CD4-positive, alpha-beta T cell treated with Interleukin-6 at 100 ng/mL for 8 hours (primary cell): ENCODE measurements at places on chromosomes 3 and 15.

DNA sequence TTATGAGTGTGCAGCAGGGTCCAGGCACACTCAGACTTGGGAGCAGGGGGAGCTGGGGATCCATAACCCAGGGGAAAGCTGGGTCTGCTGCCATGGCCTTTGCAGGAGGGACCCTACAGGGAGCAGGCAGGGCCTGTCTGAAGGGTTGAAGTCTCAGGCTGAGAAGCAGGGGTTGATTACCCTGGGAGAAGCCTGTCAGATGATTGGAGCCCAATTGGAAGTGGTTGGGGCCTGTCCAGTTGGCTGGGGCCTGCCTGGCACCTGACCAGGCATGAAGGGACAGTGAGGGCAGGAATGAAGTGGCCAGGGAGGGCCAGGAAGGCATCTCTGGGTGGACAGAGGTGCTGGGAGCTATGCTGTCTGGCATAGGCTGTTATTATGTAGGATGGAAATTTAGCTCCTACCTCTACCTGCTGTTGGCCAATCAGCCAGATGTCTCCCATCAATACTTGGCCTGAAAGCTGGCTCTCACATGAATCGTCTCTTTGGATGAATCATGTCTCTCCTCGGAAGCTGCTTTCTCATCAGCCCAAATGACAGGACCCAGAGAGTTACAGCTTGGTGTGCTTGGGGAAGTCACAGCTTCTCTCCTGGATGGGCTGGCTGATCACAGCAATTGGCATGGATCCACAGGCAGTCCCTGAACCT is 27.4 kb upstream of the SLCO2A1 start:
- DNase-seq: no peak

- DNase-seq: no peak
These were observed 65.6 kb downstream of the COL6A6 start for GRCh38 chr3:130582457-130583153.

GRCh38 chr3:65436580-65436979 is 602.1 kb downstream of the MAGI1 start:
- no peak for DNase-seq

- DNase-seq: no peak
These were observed 352.0 kb upstream of the COL8A1 start for GRCh38 chr3:99286266-99286845.

DNA sequence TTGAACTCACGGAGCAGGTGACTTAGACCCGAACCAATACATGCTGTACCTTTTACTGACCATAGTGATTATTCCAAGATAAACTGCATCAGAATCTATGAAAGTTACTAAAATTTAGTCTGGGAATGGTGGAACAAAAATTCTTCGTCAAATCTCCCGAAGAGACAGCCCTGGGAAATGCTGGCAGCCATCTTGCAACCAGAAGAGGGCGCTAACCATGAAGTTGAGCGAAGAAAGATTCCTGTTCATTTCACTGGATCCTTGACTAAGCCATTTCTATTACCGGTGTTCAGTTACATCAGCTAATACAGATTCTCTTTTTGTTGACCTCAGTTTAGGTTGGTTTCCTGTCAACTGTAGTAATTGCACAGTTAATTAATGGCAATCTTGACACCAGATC is 199.6 kb downstream of the SLC9A9 start:
- no peak for DNase-seq

DNA sequence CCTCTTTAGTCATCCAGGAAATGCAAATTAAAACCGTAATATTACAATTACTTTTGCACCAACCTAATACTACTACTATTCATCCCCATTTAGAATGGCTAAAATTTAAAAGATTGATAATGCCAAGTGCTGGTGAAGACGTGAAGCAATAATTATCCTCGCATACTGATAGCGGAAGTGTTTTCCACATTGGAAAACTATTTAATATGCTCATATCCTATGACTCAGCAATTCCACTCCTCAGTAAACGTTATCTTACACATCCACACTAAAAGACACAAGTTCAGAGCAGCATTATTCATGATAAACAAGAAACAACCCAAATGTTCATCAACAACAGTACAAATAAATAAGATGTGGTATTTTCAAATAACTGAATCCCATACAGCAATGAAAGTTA is 70.6 kb downstream of the VPS13C start:
- no peak for DNase-seq

- no peak for DNase-seq
These were observed 46.6 kb downstream of the DPP8 start for GRCh38 chr15:65470866-65471265.

GRCh38 chr3:128380295-128380694 is 86.4 kb downstream of the DNAJB8 start:
- DNase-seq: no peak

DNA sequence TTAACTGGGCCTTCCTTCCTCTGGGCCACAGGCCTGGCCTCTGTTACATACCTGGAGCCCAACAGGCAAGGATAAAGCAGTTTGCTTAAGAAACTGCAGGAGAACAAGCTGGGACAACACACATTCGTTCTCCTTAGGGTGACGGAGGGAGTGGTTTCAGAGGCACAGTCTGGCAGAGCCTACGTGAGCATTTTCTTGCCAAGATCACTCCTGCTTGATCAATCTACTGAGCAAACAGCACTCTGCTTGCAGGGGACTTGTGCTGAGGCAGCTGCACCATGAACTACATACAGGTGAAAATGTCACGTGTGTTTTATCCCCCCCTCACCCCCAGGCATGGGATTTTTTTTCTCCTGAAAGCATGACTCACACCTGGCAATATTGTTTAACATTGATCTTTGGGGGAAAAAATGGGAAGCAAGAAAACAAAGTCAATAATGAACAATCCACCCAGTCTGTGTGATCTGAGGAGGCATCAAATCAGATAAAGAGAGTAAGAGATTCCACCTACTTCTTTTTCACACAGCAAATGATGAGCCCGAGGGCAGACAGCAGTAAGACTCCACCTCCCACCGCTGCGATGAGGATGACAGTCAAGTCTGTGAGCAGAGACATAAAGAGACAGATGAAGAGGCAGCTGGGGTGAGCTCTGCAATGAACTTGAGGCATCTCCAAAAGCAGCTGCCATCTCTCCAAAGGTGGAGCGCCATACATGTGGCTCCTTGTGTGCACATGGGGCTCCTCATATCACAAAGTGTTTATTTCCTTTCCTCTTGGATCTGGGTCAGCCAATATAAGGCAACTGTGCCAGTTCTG is 57.4 kb downstream of the CDCP1 start:
- DNase-seq: no peak
